Calu3 (cell line): ENCODE measurements at places on chromosomes 1 and 21.

DNA sequence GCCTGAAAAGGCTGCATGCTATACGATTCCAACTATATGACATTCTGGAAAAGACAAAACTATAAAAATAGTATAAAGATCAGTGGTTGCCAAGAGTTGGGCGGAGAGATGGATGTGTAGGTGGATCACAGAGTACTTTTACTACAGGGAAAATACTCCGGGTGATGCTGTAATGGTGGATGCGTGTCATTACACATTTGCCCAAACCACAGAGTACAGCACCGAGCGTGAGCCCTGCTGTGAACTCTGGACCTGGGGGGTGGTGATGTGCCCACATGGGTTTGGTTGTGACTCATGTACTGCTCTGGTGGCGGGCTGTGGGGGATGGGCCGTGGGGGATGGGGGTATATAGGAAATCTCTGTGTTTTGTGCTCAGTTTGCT, 162.7 kb upstream of the COL6A1 start:
- DNase-seq, result peak; percentile 24

GRCh38 chr21:46284077-46284644, 1.2 kb downstream of the MCM3AP start:
- DNase-seq, result no peak

- DNase-seq, result no peak
Observed at GRCh38 chr1:176811511-176812288, 348.7 kb downstream of the PAPPA2 start.

GRCh38 chr1:3097861-3098260, 28.9 kb downstream of the PRDM16 start:
- no peak for DNase-seq

GRCh38 chr1:149849111-149849946, 50.0 kb upstream of the BOLA1 start:
- peak; percentile 3 for DNase-seq

DNA sequence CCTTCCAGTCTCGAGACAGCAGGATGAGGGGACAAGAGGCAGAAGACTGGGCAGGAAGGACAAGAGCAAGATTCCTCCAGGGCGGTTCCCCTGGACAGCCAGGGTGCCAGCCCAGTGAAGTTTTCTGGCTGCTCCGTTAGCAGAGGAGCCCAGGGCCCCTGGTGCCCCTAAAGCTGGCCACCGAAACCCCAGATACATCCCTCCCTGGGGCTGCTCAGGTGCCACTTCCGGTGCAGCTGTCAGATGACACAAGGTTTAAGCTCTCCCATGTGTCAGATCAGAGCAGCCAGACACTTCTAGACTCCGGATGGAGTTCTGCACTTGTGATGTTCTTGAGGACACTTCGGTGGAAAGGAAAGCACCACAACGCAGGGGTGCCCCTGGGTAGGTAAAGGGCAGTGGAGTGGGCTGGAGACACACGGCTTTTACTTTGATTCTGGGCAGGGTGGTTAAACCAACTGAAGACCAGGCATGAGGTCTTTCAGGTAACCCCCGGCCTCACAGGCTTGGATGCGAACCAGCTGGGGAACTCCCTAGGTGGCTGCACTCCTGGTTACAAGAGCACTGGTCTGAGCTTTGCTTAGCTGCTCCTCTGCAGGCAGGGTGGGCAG, 85.7 kb downstream of the ITPKB start:
- no peak for DNase-seq

- DNase-seq, result no peak
Observed at GRCh38 chr1:95627244-95627643, 393.2 kb downstream of the RWDD3 start.

GRCh38 chr1:55839221-55839620, 624.1 kb upstream of the USP24 start:
- no peak for DNase-seq

DNA sequence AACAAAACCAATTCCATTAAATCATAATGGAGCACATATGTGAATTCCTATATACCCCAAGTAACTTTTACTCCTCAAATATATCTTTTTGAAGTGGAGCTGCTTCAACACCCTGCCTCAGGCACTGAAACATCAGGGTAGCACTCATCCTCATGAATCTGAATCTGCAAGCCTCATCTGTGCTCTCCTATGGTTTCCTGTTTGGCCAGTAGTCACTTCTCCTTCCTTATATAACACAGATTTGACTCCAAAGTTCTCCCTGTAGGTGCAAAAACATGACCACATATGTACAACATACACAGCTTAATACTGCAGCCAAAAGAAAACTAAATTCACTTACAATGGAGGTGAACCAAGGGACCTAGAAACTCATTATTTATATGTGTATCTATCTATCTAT, 7.2 kb downstream of the TRIT1 start:
- no peak for DNase-seq

DNA sequence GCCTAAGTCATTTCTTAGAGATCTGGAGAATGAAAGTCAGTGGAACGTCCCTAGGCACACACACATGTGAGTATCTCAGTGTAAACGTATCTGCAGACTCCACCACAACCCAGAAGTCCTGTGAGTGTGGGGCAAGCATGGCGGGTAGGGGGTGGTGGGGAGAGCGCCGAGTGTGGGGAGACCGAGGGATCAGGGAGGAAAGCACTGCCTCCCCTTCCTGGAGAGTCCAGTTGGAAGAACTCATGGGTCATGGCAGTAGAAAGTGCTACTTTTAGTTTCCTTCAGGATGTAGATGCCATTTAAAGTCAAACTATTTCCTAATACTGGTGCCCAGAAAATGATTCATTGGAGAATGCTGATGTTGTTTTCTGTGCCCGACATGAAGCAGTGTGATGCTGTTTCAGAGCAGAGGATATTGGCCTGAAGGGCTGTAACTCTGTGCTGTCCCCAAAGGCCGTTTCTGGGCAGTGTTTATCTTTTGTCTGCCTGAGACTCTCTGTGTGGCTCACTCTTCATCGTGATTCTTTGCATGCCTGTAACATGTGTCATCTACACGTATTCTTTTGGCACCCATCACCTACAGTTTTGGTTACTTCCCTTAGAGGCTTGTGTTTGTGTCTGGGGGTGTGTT, 45.7 kb upstream of the TSPAN2 start:
- peak; percentile 22 for DNase-seq

GRCh38 chr1:86515597-86515996, 31.3 kb upstream of the CLCA4 start:
- peak; percentile 70 for DNase-seq

- DNase-seq, result peak; percentile 89
Observed at GRCh38 chr1:148388260-148389026, 94.7 kb downstream of the PPIAL4G start.

DNA sequence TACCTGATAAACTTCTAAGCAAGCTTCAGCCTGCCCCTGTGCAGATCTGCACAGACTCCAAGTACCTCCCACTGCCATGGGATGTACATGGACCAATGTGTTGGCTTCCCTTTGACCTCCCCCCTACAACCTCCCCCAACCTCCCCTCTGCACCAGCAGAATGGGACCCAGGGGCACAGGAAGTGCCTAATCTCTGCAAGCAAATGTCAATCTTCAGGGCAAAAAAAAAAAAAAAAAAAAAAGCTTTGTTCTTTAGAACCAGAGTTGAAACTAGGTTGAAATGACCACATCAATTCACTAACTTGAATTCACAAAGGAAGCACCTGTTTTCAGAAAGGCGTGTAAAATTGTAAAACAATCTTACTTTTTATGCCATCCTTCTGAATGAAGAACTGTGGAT, 53.9 kb upstream of the TIAM1 start:
- DNase-seq, result no peak

GRCh38 chr1:89633800-89634625, 1.1 kb downstream of the LRRC8C start:
- peak; percentile 24 for DNase-seq

DNA sequence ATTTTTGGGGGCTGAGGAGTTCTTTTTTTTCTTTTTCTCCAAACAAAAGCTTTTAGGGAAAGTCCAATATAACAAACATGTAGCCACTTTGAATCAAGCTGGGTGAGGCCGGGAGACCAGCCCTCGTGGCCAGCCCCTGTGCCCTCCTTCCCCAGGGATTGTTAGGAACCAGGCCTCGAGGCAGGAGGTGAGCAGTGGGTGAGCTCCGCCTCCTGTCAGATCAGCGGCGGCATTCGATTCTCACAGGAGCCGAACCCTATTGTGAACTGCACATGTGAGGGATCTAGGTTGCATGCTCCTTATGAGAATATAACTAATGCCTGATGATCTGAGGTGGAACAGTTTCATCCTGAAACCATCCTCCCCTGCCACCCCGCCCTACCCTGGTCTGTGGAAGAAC, 41.8 kb upstream of the TTC22 start:
- no peak for DNase-seq

DNA sequence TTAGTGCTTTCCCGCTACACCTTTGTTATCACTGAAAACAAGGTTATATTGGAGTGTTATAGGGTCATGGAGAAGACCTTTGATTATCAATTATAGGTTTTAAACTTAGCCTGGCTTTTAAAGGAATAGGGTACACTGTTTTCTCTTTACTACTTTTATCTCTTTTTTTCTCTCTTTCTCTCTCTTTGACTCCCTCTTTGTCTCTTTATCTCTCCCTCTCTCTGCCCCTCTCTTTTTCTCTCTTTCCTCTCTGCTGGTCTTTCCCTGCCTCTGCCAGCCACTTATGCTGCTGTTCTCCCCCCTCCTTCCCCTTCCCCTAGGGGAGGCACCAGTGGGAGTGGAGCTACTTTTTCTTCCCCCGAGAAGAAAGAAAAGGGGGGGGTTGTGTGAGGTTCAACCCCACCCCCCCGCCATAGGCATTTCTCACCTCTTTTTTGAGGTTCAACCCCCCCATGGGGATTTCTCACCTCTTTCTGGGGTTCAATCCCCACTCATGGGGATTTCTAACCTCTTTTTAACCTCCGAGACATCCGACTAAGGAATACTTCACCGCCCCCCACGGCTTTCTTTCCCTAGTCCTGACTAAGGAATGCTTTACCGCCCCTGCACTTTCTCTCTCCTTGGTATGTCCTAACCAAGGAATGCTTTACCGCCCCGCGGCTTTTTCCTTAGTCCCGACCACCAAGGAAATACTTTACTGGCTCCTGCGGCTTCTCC, 17.2 kb upstream of the ZBTB8B start:
- peak; percentile 9 for DNase-seq

- DNase-seq, result peak; percentile 21
Observed at GRCh38 chr1:35931446-35932157, 697 bp downstream of the AGO3 start.

DNA sequence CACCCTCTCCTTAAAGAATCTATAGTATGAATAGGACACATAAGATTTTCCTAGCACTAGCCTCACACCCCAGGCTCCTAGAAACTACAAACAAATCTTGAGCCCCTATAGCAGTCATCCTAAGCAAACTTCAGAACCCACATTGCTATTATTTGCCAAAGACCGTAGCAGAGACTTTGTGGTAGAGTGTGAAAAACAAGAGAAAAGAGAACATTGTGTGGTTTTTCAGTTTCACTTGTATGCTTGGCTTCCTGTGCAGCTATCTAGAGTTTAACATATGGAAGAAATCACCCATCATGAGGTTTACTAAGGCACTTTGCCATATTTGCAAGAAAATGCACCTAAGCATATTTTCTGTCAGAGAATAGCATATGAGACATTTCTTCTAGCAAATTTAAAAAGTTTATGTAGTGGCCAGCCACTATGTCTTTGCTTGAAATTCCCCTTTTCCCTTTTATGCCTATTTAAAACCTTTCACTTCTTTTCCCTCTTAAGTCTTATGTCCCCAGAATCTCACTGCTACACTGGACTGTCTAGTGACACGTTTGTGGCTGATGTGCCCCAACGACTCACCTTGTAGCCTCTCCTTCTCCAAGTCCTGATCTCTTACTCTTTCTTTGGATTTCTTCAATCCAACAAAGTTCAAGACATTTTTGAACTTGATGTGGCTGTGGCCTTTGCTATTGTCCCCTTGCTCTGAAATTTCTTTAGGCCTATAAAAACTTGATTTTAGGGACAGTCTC, 25.6 kb downstream of the CCDC190 start:
- no peak for DNase-seq

GRCh38 chr1:17563494-17564281, 24.2 kb downstream of the ARHGEF10L start:
- DNase-seq, result no peak

DNA sequence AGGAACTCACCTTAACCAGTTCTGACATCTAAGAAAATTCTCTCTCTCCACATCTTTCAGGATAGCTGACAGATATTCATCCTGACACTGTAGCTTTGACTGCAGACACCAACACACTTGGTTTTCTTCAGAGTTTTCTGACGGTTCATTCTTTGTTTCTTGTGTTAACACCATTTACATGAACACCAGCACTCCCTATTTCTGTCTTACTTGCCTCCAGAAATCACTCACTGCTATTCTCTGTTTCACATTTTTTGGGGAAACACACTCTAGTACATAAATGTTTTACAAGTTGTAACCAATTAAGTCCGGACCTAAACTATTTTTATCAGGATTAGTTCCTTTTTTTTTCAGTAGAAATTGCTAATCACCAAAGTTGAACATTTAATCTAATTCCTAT, 15.4 kb downstream of the FLVCR1 start:
- no peak for DNase-seq

DNA sequence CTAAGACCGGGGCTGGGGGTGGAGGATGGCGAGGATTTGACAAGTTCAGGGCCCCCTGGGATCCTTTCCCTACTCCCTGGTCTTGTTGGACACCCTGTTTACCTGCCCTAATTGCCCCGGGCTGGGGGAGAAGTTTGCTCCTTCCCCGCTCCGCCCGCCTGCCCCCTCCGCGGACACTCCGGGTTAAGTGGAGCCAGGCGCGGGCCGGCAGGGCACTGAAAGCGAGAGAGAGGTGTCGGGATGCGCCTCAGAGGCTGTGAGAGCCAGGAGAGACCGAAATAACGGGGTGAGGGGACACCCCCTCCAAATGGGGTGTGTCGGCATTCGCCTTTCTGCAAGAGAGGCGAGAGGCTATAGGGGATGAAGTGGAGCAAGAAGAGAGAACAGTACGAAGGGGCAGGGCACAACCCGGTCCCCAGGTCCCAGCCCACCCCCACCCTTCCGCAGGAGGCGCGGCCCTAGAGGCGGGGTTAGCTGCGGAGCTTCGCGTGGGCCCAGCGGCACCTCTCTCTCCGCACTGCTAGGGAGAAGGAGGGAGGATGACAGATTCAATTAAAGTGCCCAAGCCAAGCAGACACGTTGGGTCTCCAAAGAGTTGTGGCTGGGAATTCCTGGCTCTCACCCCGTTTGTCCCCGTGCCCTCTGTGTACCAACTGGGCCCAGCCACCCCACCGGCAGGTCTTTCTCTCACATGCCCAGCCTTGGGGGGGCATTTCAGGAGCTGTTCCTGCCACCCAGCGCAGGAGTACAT, 3.8 kb downstream of the EFNA3 start:
- DNase-seq, result no peak

DNA sequence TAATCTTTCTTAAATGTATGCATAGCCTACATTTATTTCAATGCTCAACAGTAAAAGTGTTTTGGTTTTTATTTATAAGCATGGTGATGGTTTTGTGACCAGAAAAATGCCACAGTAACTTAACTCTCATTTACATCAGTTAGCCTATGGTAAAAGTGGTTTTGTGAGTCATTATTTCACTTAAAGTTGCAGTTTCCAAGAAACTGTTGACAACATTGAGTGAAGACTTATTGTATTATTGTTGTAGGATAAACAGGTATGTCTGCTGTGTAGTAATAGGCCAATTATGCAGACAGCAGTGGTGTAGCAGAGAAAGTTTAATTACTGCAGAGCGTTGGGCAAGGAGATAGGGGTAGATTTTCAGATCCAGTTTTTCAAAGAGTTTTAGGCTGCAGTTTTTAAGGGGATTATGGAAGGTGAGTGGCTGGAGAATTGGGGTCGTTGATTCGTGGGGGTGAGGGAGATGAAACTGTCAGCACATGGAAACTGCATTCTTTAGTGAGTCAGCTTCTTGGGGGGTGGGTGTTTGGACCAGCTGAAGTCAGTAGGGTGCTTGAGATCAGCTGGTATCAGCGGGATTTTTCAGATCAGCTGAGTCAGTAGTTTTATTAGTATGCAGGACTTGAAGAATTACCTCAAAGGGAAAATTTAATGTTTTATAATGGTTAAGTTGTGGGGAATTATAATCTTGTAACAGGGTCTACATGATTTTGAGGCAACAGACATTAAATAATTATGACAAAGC, 168.7 kb upstream of the FMN2 start:
- DNase-seq, result no peak
